ENCODE measurements at places on chromosomes 4 and X.

GRCh38 chrX:155747520-155747919 lies 133.6 kb upstream of the VAMP7 start:
- DNase-seq: no peak

- no peak for DNase-seq
Measured at GRCh38 chr4:94653984-94654609, 103.7 kb upstream of the BMPR1B start.

DNA sequence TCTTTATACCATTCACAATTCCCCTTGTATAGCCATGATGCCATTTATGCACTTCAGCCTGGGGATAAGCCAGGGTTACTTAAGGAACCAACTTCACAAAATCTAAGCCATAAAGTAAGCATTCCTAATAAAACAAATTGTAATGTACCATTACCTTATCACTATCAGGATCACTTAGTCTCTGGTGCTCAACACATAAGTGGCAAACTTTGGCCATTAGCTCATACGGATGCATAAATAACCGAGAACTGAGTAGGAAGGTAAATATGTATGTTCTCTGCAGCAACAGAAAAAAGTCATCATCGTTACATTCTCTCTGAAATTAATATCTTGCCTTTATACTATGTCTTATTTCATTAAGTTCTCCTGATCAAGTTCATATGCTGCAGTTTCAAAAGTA lies 14.4 kb downstream of the RASGEF1B start:
- no peak for DNase-seq

- no peak for DNase-seq
Measured at GRCh38 chr4:20532116-20532790, 168.0 kb upstream of the PACRGL start.
